Activated CD4-positive, alpha-beta memory T cell treated with anti-CD3 and anti-CD28 coated beads for 36 hours (primary cell): ENCODE measurements at places on chromosomes 6 and 20.

GRCh38 chr6:129740013-129740412, 30.0 kb upstream of the ARHGAP18 start:
- no peak for DNase-seq

DNA sequence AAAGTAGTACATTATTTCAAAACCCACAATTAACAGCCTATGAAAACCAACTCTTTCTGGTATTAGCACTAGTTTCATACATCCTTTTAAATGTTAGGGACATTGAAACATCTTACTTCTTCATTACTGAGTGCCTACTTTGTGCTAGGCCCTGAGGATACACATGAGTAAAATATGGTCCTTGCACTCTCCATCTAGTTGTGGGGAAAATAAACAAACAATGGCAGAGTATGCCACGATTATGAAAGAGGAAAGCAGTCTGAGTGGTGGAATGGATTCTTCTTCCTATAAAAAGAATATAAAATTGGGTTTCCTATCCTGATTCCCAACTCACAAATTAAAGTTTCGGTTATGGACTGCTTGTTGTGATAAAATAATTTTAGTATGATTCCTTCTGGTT, 84.9 kb downstream of the ATXN1 start:
- no peak for DNase-seq

DNA sequence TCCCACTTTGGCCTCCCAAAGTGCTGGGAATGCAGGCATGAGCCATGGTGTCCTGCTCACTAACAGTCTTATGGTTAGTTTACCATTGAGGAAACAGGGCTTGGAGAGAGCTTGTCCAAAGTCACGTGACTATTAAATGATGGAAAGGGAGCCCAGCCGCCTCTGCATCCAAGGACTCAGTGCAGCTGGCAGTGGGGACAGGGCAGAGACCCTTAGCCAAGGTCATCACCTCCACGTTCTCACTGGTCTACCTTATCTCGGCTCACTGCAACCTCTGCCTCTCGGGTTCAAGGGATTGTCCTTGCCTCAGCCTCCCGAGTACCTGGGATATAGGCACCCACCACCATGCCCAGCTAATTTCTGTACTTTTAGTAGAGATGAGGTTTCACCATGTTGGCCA, 109.3 kb downstream of the SLC23A2 start:
- DNase-seq, result no peak

DNA sequence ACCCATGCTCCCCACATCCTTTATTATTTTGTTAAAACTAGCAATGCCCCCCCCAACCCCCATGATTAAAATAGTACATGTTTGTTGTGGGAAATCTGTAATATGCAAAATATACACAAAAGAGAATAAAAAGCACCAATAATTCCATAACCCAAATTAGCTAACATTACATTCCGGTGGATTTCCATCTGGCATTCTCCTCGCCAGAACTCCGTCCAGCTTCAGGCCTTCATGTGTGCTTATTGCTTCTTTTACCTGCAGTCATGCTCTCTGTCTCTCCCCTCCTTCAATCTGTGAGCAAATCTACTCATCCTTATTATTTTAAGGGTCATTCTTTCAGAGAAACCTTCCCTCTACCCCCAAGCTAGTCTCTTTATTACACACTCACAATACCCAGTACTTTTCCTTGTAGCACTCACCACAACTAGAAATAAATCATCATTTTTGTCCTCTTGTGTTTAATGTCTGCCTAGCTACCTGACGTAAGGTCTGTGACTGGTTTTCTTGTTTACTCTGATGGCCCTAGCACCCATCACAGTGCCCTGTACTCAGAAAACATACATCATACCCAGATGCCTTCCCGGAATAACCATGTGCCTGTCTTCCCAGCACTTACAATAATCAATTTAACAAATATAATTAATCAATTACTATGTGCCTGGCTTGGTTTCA, 25.6 kb upstream of the IER3 start:
- DNase-seq, result no peak

DNA sequence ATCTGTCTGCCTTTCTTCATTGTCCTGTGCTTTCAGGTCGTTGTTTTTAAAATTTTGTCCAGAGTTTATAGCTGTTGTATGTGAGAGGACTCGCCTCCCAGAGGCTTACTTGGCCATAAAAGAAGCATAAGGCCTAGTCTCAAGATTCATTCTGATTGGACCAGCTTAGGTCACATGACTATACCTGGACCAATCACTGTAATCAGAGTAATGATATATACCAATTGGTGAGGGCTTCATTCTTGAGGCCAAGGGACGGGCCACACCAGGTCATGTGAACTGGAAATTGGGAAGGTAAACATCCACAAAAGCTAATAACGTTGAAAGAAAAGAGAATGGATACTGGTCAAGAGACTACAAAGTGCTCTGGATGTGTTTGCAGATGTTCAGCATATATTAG, 141.4 kb upstream of the SULF2 start:
- DNase-seq, result no peak

GRCh38 chr6:74044417-74045096, 348.6 kb downstream of the CD109 start:
- DNase-seq, result no peak

GRCh38 chr6:163756079-163756478, 341.6 kb downstream of the QKI start:
- DNase-seq, result no peak

DNA sequence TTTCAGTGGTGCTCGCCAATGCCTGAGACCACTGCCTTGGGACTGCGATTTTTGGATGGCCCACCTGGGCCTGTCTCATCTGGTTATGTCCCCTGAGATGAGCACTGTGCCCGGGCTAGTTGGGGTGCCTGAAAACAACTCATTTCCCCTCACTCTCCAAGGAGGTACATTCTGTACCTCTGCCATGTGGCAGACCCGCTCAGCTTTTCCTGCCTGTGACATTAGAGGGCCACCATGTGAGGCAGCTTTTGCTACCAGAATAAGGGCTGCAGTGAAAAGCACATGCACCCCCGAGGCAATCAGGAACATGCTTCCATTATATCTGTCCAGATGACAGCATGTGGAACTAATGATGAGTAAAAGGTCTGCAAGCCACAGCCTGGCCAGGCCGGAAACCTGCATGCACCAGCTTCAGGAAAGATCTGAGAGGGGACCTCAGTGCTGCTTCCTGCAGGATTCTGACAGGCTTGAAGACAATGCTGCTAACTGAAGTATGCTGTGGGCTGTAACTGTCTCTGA, 11.3 kb upstream of the SRSF6 start:
- no peak for DNase-seq

DNA sequence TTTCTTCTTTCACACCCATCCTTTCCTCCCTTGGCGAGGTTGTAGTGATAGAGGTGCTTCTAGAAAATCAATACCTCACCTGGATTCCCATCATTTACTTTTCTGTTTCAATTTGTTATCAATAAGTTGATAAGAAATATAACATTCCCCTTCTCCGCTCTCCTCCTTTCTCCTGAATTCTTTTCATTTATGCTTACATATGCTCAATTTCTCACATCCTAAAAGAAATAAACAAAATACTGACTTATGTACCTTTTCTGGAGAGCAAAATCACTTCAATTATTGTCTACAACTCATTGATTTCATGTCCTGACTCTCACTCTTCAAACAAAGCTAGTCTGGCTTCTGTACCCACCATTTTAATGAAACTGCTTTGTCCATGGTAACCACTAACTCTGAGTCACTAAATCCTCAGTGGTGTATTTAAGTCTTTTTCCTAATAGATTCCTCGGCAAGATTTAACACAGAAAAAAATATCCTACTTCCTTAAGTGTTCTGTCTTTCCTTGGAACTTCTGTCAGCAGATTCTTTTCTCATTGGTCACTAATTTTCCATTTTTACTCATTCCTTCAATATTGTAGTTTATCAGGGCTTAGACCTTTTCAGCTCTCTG, 289.6 kb downstream of the RFPL4B start:
- no peak for DNase-seq

GRCh38 chr6:132820629-132821381, 6.4 kb downstream of the RPS12 start:
- DNase-seq, result no peak

DNA sequence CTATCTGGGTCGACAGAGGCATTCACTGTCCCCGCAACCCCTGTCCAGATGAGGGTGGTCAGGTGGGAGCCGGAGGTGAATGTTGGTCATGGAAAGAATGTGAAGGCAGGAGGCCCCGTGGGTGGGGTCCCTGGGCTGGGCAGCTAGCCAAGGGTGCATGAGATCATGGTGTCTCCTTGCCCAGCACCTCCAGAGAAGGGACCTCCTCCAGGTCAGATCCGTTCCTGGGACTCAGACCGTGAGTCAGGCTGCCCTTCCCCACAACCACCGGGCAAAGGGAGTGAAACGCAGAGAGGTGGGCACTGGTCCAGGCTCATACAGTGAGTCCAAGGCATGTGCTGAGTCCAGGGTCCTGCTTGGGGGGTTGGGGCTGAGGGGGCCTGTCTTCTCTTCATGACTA, 3.5 kb downstream of the FOXS1 start:
- no peak for DNase-seq
